ENCODE measurements at places on chromosomes 2 and 18.

DNA sequence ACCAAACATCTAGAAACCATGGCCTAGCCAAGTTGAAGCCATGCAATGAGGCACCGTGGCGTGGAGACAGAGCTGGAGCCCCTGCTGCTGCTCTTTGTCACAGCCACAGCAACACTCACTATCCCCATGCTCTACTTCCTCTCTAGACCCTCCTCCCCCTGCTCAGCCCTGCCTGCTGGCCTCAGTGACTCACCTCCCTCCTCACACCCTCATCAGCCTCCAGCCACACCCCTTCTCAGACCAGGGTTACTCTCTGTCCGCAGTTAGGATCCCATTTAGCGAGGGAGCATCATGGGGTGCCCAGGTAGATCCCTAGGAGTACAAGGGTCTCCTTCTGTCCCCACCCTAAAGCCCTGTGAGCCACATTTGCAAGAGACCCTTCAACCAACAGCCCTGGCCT, 25.4 kb upstream of the SOX11 start:
- no peak for DNase-seq

DNA sequence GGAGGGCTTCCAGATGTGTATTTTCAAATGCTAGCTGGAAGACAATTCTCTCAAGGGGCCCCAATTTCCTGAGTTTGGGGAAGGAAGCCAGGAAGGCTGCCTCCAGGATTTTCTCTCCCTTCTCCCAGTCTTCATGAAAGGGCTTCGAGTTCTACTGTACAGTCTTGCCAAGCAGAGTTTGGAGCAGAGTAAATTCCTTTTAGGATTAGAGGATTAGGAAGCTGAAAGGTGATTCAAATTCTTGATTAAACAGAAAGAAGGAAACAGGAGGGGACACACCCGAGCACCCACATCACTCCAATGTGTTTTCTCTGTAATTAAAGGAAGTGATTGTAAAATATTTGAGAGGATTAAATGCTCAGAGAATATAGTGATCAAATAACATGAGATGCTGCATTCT, 217.8 kb downstream of the SETBP1 start:
- no peak for DNase-seq

DNA sequence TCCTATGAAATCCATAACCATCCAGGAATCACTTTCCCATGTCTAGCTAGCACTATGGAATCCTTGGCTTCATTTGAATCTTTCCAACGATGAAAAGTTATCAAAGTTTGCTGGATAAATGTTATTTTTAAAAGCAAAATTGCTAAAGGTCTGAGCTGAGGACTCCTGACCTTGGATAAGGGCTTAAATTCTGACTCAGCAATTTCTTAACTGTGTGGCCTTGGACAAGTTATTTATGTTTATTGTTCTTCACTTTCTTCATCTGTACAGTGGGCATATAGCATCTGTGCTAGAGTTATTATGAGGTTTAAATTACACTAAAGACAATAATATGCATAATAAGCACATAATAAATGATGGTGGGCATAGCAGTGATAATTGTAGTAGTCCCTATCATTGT, 227.5 kb downstream of the KCNS3 start:
- no peak for DNase-seq

GRCh38 chr2:8277921-8278571, 403.8 kb upstream of the ID2 start:
- DNase-seq, result no peak

DNA sequence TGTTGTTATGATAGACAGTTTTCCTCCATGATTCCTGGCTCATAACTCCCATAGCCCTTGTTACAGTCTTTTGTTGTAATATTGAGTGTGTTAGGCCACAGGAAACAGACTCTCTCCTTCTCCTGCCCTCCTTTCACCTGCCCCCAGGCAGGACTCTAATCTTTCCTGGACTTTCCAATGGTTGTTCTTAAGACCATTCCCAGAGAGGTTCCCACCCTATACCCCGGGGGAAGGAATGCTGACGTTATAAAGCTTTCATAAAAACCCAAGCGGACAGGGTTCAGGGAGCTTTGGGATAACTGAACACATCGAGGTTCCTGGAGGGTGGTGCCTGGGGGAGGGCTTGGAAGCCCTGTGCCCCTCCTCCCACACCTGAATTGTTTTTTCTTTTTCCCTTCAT, 2.8 kb upstream of the EFR3B start:
- DNase-seq, result no peak

DNA sequence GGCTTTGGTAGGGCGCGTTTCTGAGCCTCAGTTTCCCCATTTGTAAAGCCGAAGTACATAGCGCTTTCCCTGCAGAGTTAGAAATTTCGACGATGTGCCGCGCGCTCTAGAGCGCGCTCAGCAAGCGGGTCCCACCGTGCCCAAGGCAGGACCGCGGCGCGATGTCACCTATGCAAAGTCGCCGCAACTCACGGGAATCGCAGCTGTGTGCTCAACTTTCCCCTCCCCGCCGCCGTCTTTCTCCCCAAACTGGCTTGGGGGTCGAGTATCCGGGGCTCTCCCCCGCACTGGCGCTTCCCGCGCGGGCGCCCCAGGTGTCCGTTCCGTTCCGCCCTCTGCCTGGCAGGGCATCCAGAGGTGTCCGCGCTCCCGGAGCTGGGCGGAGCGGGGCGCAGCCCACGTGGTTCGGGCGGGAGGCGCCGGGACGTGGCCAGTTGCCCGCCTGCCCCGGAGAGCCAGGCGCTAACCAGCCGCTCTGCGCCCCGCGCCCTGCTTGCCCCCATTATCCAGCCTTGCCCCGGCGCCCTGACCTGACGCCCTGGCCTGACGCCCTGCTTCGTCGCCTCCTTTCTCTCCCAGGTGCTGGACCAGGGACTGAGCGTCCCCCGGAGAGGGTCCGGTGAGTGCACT, at the start of gene MLPH:
MLPH (plus strand) TSS at position 433 of the 630 bp plus-strand sequence. CDS start 6,176 bp downstream, outside the sequence.
- DNase-seq, result no peak

GRCh38 chr2:135208016-135208415, 155.9 kb downstream of the RAB3GAP1 start:
- DNase-seq, result no peak

- no peak for DNase-seq
These were observed 311.4 kb downstream of the CTNNA2 start for GRCh38 chr2:79824086-79824786.

GRCh38 chr2:107589079-107589491, 237.6 kb upstream of the RGPD4 start:
- no peak for DNase-seq

- DNase-seq, result no peak
These were observed 12.6 kb upstream of the NCK2 start for GRCh38 chr2:105732101-105732500.

DNA sequence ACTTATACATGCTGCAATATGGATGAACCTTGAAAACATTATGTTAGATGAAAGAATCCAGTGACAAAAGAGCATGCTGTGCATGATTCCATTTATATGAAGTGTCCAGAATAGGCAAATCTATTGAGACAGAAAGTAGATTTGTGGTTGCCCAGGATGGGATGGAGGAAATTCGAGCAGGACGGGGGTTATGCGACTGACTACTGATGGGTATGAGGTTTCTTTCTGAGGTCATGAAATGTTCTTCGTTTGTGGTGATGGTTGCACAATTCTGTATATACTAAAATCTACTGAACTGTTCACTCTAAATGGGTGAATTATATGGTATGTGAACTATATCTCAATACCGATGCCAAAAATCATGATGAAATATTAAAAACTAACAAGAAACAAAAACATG, 18.9 kb upstream of the MTERF4 start:
- no peak for DNase-seq

- no peak for DNase-seq
These were observed 16.0 kb downstream of the ZBTB7C start for GRCh38 chr18:48393170-48393569.

GRCh38 chr18:23683671-23684070, 5.6 kb upstream of the LAMA3 start:
- no peak for DNase-seq

GRCh38 chr18:58370038-58370580, 258.8 kb downstream of the ALPK2 start:
- DNase-seq, result no peak

DNA sequence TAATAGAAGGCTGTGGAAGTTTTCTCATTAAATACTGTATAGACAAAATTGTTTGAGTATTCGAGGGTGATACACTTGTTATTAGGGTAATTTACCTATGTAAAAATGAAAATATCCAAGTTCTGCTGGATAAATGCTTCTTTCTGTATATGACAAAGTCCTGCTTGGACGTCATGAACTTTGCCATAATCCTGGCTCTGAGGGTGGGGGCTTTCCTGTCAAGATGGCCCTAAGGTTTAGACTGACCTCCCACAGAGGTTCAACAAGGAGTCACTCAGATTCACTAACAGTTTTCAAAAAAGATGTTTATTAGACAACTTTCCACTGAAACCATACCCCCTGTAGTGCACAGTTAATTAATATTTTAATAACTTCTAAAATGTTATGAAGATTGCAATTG, 52.5 kb upstream of the NABP1 start:
- no peak for DNase-seq

- DNase-seq, result no peak
These were observed 33.3 kb downstream of the ABI2 start for GRCh38 chr2:203361495-203361894.

DNA sequence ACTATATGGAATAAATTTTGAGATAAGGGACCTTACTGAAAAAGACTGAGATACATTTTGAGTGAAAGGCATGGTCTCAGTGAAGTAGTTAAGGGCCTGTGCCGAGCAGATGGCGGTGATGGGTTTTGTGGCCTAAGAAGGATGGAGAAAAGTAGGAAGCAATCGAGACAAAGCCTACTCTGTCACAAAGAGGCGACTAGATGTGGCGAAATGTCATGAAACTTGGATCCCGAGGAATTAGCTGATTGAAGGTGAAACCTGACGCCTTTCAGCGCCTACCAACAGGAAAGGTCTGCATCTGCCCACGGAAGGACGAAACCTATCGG, 558 bp upstream of the CEP192 start:
- DNase-seq, result no peak

- no peak for DNase-seq
These were observed 11.0 kb upstream of the UBE2F start for GRCh38 chr2:237955640-237956401.

DNA sequence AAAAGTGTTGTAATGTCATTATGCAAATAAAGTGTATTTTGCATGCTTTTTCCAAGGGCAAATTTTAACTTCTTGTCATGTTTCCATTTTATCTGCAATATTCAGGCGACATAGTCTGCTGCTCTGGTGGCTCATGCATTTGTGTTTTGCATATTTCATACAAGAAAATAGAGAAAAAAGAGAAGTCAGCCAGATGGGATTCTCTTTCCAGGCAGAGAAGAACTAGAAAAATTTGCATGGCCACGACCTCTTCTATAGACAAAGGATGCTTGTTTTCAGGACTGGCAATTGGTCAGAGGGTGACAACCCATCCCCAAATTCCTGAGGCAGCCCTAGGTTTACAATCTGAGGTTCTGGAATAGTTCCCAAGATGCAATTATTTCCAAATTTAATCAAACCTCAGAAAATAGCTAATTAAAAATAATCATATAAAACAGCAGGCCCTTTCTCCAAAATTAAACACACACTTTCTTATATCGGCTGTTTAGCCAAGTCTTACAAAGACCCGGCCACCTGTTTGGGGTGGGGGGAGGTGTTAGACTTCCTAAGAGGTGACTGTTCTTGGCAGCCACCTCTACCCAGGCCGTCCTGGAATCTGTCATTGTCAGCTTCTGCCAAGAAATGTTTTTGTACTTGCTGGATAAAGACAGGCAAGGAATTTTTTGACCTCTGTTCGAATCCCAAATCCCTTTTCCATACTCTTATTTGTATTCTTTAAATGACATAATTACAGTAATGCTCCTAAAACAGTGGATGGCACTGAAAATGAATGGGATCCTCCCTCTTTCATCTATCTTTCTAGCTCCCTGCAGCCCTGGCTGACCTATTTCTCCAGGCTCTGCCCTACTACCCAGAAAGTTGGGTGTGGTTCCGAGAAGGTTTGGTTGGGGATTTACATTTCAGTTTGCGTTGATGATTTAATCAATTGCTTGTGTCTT, 20.8 kb upstream of the SOS1 start:
- no peak for DNase-seq

GRCh38 chr2:126343136-126343535, 312.8 kb upstream of the GYPC start:
- DNase-seq, result no peak

- no peak for DNase-seq
These were observed at the start of gene GREB1 for GRCh38 chr2:11533278-11534070. TSS of gene GREB1 (plus strand) at chr2:11534045. CDS start at chr2:11556615, 22,570 bp downstream.

DNA sequence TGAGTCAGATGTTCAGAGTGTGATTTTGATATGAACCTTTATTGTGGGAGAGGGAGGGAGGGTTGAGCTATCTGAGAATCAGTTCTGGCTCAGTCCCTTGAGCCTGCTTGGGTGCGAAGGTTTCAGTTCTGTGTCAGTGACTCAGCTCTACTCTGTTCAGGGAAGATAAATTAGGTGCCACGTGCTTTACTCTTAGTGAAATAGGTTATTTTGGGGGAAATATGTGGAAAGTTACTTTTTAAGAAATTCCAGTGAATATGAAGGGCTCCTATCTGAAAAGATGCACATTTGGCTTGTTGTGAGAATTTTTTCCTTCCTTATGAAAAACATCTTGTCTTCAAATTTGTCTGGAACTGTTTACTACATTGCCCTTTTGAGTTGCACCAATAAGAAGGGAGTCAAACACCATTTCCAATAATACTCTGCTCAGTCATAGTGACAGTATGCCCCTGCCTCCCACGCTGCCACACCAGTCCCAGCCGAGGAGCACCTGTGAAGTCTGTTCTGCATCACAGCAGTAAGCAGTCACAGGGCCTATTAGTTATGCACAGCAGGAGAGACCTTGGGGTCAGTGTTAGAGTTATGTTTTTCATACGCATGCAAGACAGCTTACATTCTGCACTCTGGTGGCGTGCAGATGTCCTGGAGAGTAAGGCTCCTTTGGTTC, 32.8 kb upstream of the DNAH7 start:
- no peak for DNase-seq

DNA sequence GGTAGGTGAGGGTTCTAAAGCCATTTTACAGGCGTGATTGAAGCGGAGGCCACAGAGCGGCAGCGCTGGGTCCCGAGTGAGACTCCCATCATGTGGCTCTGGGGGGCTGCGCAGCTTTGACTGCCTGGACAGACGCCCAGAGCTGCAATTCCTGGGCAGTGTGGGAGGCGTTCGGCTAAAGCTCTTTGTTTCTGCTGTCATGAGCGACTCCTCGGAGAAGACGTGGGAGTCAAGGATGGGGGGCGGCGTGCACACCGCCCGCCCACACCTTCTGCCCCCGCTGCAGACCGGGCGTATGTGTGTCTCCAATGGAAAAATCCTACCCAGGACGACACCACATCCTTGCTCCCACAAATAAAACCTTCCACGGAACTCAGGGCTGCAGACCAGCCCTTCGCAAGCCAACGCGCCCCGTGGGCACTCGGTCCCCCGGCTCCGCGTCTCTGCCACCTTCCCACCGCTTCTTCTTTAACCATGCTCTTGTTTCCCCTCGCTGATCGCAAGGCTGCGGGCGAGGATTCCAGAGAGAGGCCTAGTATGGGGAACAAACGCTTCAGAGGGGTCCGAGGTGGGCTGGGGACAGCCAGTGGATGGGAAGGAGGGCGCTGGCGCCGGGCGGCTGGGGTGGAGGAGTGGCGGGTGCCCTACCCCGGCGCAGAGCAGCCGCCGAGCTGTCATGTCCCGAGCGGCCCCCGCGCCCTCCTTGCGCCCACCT, 680 bp upstream of the LBH start:
- peak; percentile 49 for DNase-seq
